Esophagus squamous epithelium (tissue), 5 donors: ENCODE measurements at places on chromosomes 16 and 17. TPM values are rescaled to one million over a fixed set of nuclear protein-coding genes. Genes with fewer than 3 reads are reported as not detected.

Gene SREBF1
- total RNA-seq = 137 TPM

DNA sequence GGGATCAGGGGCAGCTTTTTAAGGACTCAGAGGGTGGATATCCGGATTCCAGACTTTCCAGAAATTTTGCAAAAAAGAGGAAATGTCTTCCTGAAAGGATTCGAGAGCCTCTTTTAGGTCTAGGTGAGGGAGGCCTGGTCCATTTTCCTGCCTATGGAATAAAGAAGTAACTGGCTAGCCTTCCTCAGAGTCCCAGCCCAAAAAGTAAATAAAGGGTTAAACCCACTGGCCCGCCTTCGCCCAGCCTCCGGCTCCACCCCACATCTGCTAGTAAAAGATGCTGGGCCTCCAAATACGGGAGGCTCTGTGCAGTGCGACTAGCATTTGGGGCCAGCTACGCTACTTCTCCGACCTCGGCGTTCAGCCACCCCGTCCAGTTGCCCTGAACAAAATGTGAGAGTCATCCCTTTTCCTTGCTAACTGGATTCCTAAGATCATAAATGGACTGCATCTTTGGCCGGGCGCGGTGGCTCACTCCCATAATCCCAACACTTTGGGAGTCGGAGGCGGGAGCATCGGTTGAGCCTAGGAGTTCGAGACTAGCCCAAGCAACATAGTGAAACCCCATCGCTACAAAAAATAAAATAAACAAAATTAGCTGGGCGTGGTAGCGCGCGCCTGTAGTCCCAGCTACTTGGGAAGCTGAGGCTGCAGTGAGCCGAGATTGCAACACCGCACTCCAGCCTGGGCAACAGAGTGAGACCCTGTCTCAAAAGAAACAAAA, 824 bp upstream of the MPP2 start:
- H3K27ac ChIP-seq = peak overlapping the region; percentile 94
- DNase-seq = no peak
- no peaks in the 10 kb centered on the region for H3K36me3 ChIP-seq
- peaks cover 3% of the 10 kb centered on the region for H3K27me3 ChIP-seq

DNA sequence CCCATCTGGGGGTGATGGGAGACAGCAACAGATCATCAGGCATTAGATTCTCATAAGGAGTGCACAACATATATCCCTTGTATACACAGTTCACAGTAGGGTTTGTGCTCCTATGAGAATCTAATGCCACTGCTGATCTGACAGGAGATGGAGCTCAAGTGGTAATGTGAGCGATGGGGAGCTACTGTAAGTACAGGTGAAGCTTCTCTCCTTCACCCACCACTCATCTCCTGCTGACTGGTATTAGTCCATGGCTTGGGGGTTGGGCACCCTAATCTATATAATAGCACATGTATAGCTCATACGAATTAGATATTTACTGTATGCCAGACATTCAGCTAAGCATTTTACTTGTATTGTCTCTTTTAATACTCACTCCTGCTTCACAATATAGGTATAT, 101.7 kb downstream of the MAP2K6 start:
- H3K4me3 ChIP-seq = no peak overlapping the region
- H3K27me3 ChIP-seq = no peaks in the 10 kb centered on the region
- no peaks in the 10 kb centered on the region for H3K36me3 ChIP-seq
- no peaks in the 10 kb centered on the region for H3K4me1 ChIP-seq

GRCh38 chr17:51860954-51861561, 297.5 kb downstream of the CA10 start:
- no peak overlapping the region for H3K4me3 ChIP-seq
- H3K36me3 ChIP-seq = no peaks in the 10 kb centered on the region
- DNase-seq = no peak
- no peak overlapping the region for H3K27ac ChIP-seq

DNA sequence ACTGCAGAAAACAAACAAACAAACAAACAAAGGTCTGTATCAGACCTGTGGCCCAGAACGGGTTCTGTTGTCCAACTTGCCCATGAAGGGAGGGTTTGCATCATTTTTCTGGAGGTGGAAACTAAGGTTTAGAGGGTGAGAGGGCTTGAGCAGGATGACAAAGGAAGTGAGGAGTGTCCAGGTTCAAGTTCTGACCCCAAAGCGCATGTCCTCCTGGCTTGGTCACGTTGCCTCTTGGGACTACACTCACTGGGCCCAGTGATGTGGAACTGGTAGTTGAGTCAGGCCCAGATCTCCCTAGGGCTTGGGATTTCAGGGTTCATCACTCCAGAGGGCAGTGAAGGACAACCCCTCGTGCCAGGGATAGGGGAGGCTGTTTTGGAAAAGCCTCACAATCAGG, 1.8 kb downstream of the SREBF1 start:
- peaks cover 62% of the 10 kb centered on the region for H3K4me1 ChIP-seq
- H3K4me3 ChIP-seq = no peak overlapping the region
- H3K27me3 ChIP-seq = no peaks in the 10 kb centered on the region

- no peaks in the 10 kb centered on the region for H3K27me3 ChIP-seq
- no peak for DNase-seq
- no peak overlapping the region for H3K27ac ChIP-seq
- peaks cover 16% of the 10 kb centered on the region for H3K4me1 ChIP-seq
- no peak overlapping the region for H3K4me3 ChIP-seq
These were observed 32.3 kb downstream of the DDX19A start for GRCh38 chr16:70378869-70379493.

DNA sequence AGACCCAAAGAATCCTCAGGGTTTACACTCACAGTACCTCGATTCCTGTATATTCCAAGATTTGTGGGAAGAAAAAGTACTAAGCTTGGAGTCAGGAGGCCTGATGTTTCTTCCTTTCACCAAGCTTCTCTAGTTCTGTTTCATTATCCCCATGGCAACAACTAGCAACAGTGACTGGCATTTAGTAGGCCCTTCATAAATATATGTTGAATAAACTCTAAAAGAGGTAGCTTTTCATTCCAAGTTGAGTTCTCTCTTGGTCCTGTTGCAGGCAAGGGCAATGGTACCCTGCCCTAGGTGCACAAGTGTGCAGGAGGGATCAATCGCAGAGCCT, 527 bp upstream of the UBE2Z start:
- peaks cover 22% of the 10 kb centered on the region for H3K36me3 ChIP-seq
- peak overlapping the region; percentile 97 for H3K27ac ChIP-seq
- H3K4me1 ChIP-seq = peaks cover 18% of the 10 kb centered on the region
- peak overlapping the region; percentile 96 for H3K4me3 ChIP-seq

GRCh38 chr17:43779145-43780125, 658 bp upstream of the DUSP3 start:
- no peak for DNase-seq
- H3K27ac ChIP-seq = peak overlapping the region; percentile 100
- H3K4me1 ChIP-seq = peaks cover 6% of the 10 kb centered on the region
- peak overlapping the region; percentile 84 for H3K4me3 ChIP-seq

Gene RHBDL3
- 1.1 TPM for total RNA-seq

Gene SCGB1C2
- total RNA-seq = not detected

DNA sequence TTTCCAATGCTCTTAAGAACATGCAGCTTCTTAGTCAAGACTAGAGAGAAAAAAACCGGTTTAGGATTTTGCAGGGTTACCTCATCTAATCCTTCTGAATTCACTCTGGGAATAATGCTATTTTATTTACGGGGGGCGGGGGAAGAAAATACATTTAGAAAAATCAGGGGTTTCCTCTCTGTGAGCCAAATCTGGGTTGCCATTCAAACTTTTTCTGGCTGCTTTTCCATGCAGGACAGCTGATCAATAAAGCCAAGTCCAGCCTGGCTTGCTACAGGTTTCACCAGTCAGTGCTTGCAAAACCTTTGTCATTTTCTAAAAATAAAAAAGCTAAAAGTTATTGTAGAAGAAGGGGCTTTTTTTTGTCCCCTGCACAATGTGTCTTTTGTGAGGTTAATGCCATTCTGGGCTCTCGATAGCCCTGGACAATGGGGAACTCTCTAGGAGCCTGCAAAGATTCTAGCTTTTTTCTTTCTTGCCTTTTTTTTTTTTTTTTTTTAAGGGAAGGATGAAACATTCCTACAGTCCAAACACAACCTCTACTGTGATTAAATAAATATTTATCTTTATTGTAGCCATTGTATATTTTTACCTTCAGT, 13.1 kb upstream of the ZFHX3 start:
- no peaks in the 10 kb centered on the region for H3K36me3 ChIP-seq
- no peak overlapping the region for H3K27ac ChIP-seq
- no peak for DNase-seq
- H3K4me1 ChIP-seq = peaks cover 22% of the 10 kb centered on the region
- H3K4me3 ChIP-seq = no peak overlapping the region
- no peaks in the 10 kb centered on the region for H3K27me3 ChIP-seq

GRCh38 chr16:4261557-4262172, 11.2 kb downstream of the TFAP4 start:
- no peaks in the 10 kb centered on the region for H3K36me3 ChIP-seq
- H3K27me3 ChIP-seq = no peaks in the 10 kb centered on the region
- no peak overlapping the region for H3K27ac ChIP-seq
- no peak for DNase-seq
- H3K4me1 ChIP-seq = peaks cover 4% of the 10 kb centered on the region

GRCh38 chr17:72946156-72946555, 146.3 kb downstream of the SLC39A11 start:
- H3K4me1 ChIP-seq = no peaks in the 10 kb centered on the region
- no peak overlapping the region for H3K27ac ChIP-seq
- DNase-seq = no peak
- no peaks in the 10 kb centered on the region for H3K27me3 ChIP-seq
- no peaks in the 10 kb centered on the region for H3K36me3 ChIP-seq
- no peak overlapping the region for H3K4me3 ChIP-seq

DNA sequence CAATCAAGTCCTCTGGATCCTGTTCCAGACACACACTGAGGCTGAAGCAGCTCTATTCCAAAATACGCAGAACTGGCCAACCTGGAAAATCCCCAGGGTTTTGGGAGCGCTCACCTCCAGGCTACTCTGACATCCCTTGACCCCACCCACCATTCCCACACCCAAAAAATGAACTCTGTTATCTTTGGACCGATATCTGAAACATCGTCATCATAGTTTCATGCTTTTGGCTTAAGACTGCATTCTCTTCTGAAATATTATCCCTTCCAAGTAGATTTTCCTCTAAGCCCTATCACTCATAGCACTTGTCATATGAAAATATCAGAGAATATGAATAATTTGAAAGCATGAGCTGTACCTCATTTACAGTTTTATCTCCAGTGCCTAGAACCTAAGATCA, 34.7 kb downstream of the VAT1L start:
- no peaks in the 10 kb centered on the region for H3K27me3 ChIP-seq
- H3K36me3 ChIP-seq = no peaks in the 10 kb centered on the region
- no peak for DNase-seq
- H3K4me3 ChIP-seq = no peak overlapping the region
- H3K27ac ChIP-seq = no peak overlapping the region

Gene ITGAE
- 26.4 TPM for total RNA-seq

Gene KRTAP3-2
- total RNA-seq = not detected

GRCh38 chr16:85863384-85863774, 35.6 kb upstream of the IRF8 start:
- DNase-seq = no peak
- no peaks in the 10 kb centered on the region for H3K4me1 ChIP-seq
- no peaks in the 10 kb centered on the region for H3K27me3 ChIP-seq
- H3K4me3 ChIP-seq = no peak overlapping the region
- no peak overlapping the region for H3K27ac ChIP-seq
- H3K36me3 ChIP-seq = no peaks in the 10 kb centered on the region

GRCh38 chr17:50797135-50797810, 30.0 kb upstream of the ANKRD40CL start:
- H3K27ac ChIP-seq = no peak overlapping the region
- H3K4me3 ChIP-seq = no peak overlapping the region
- H3K36me3 ChIP-seq = no peaks in the 10 kb centered on the region
- no peaks in the 10 kb centered on the region for H3K27me3 ChIP-seq
- peaks cover 15% of the 10 kb centered on the region for H3K4me1 ChIP-seq
- DNase-seq = no peak

- no peaks in the 10 kb centered on the region for H3K36me3 ChIP-seq
- no peak for DNase-seq
- H3K27ac ChIP-seq = no peak overlapping the region
- H3K4me1 ChIP-seq = no peaks in the 10 kb centered on the region
- no peaks in the 10 kb centered on the region for H3K27me3 ChIP-seq
These were observed 59.0 kb upstream of the TNRC6C start for GRCh38 chr17:77899498-77899897.

- no peaks in the 10 kb centered on the region for H3K4me1 ChIP-seq
- H3K4me3 ChIP-seq = no peak overlapping the region
- no peak for DNase-seq
- no peaks in the 10 kb centered on the region for H3K36me3 ChIP-seq
- H3K27me3 ChIP-seq = no peaks in the 10 kb centered on the region
- no peak overlapping the region for H3K27ac ChIP-seq
These were observed 14.6 kb upstream of the KCTD13 start for GRCh38 chr16:29940656-29941055.

DNA sequence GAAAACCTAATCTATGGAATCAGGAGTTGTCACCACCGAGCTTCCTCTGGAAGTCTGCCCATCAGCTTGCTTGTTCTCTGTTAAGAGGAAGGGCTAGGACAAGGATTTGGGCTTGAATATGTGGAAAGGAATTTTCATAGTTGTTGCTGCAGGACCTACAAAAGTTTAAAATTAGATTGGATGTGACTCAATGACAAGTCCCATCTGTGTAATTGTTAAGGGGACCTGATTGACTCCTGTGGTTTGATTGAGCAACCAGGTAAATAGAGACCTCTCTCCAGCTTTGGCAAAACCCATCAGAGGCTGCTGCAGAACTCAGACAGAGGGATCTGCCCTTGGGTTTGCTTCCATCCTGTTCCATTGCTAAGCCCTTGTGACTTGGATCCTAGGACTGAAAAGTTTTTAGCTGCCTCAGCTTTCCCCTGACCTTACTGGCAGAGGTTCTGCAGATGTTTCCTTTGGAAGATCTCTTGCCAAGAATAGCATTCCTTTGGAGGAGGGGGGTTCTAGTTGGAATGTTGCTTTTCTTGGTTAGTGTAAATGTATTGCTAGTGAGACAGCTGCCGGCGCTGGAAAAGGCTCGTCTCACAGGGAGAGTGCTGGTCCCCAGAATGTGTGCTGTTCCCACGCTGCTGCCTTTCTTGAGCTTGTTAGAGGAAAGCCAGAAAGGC, 50.0 kb downstream of the SF3B3 start:
- H3K4me3 ChIP-seq = no peak overlapping the region
- H3K36me3 ChIP-seq = peaks cover 69% of the 10 kb centered on the region
- H3K4me1 ChIP-seq = peaks cover 48% of the 10 kb centered on the region
- no peak for DNase-seq

DNA sequence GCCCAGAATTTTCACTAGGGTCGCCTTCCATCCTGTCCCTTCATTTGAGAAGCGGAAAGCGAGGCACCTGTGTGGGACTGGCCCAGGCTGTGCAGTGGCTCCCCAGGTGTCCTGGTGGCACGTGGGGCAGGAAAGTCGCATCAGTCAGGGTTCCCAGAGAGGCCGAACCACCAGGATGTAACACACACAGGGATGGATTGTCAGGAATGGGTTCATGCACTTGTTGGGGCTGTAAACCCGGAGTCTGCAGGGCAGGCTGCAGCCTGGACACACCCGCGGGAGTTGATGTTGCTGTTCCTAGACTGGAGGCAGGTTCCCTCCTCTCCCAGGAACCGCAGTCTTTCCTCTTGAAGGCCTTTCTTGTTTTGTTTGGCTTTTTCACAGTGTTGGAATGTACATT, 30.7 kb upstream of the RPTOR start:
- no peaks in the 10 kb centered on the region for H3K4me1 ChIP-seq
- no peaks in the 10 kb centered on the region for H3K27me3 ChIP-seq
